ENCODE measurements at places on chromosomes 2 and 18.
A peak's percentile ranks its signal among the peaks of the same experiment; 100 is the strongest.

- no peak for DNase-seq
Observed at GRCh38 chr2:135586148-135586547, 54.9 kb downstream of the R3HDM1 start.

GRCh38 chr2:101566632-101567228 lies 91.8 kb upstream of the RFX8 start:
- DNase-seq: no peak

DNA sequence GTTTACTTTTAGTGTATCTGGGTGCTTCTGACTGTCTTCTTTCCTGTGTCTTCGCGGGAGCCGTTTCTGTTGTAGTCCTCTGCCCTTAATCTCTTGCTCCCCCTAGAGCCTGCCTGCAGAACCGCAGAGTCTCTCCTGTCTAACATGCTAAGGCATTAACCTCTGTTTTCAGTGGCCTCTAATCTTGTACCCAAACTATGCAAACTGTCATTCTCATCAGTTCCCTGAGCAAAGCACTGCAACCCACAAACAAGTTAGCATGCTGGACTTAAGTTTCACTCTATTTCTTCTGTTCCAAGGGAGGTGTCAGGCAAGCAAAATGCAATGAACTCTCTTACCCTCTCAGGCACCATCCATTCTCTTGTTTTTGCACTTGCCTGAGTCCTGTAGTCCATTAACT lies 138.4 kb downstream of the OTX1 start:
- DNase-seq: no peak

GRCh38 chr18:41347057-41347456 lies 608.0 kb upstream of the PIK3C3 start:
- DNase-seq: no peak

DNA sequence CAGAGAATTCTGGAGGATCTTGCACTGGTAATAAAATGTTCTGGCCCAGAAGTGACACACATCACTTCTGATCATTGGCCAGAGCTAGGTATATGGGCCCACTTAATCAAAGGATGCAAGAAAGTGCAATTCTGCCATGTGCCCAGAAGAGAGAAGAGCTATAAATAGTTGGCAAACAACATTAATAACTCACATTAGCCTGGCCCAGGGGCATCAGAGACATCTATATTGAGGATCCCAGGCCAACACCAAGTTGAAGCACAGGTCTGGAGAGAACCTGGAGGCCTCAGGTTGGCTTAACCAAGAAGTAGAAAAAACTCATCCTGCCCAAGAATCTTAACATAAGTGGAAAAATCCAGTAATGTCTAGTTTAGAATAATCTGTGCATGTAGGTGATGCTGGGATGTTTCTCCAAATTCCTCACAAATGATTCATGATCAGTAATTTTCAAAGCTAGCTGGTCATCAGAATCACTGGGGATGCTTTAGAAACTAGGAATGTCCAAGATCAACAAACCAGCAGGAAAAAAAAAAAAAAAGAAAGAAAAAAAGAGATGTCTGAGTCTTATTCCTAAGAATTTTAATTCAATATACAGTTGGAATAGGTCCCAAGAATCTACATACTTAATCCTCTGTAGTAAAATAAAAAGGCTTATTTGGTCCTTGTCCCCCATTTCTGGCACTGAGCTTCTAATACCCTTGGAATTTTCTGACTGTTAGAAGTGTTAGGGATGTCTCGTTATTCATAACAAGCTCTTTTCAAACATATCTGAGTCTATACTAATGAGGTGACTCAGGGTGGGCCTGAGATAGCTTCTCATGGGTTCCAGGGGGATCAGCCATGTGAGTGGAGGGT lies 35.0 kb upstream of the EVA1A start:
- no peak for DNase-seq

- DNase-seq: peak; percentile 94
Observed at GRCh38 chr2:238847841-238848690, at the start of gene TWIST2. Gene TWIST2, plus strand, starts transcription at chr2:238848085. Its CDS starts 131 bp downstream, at chr2:238848216.

DNA sequence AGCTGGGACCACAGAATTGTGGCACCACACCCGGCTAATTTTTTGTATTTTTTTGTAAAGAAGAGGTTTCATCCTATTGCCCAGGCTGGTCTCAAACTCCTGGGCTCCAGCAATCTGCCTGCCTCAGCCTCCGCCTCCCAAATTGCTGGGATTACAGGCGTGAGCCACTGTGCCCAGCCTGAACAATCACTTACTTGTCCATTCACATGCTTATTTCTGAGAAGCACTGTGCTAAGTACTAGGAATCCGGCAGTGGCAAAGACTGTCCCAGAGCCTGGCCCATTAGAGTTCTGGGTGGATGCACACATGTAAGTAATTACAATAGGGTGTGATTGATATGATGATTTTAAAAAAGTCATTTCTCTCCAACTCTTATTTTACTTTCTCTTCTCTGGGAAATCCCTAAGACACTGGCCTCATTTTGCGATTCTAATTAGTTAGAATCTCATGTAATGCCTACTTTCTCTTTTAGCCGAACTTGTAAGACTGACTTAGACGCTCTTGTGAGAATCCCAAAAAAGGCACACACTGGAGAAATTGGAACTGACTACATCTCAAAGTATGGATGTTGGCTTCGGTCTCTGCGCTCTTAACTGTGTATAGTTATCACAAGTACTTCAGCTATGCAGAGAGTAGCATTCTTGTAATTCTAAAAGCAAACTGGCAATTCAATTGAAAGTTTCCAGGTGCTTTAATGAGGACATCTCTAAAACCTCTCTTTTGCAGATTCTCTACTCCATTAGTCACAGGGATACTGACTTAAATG lies 567.7 kb downstream of the DCC start:
- DNase-seq: no peak

DNA sequence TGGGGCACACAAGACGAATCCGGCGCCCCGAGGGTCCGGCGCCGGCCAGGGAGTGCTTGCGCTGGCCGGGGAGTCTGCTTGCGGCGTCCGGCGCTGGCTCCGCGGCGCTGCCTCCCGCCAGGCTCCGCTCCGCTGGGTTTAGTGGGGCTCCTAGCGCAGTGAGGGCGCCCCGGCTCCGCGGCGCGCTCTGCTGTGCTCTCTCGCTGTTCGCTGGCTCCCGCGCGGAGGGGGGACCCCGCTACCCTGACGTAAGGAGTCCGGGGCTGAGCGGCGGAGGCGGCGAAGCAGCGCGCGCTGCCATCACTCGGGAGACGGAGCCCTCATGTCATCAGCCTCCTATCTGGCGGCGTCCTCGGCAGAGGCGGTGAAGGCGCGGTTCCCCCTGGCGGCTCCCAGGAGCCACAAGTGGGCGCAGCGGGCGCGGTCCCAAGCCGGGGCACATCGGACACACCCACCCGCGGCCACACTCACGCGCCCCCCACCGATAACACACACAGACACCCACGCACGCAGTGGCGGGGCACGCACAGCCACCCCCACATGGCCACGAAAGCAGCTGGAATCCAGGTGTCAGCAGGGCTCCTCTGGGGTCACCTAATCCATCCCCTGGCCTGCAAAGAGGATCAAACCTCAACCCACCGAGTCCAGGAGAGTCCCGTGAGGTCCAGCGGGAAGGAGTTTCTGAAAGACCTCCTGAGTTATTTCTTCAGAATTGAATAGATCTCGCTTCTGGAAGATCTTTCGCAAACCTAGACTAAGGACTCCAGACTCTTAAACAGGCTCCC lies at the start of gene C1QL2:
Gene C1QL2, minus strand, starts transcription at position 189 of the 785 bp plus-strand sequence. CDS start 482 bp downstream, outside the sequence.
- DNase-seq: no peak

GRCh38 chr2:196322973-196323810 lies 151.8 kb upstream of the STK17B start:
- no peak for DNase-seq

- DNase-seq: no peak
Observed at GRCh38 chr2:25926984-25927756, 48.9 kb upstream of the ASXL2 start.

DNA sequence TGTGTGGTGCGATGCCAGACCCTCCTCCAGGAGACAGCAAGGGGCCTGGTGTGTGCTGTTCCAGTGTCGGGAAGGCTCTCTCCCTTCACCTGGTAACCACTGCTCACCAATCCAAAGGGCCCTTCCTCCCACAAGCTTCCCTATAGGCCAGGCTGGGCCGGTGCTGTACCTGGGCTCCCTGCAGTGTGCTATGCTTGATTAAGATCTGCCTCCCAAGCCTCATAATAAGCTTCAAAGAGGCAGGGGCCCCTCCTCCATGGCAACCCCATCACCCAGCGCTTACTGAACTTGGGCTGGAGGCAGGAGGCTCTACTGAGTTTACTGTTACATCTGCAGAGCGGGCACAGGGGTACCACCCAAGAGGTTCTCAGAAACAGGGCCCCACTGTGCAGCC lies 4.5 kb upstream of the MAL start:
- no peak for DNase-seq

DNA sequence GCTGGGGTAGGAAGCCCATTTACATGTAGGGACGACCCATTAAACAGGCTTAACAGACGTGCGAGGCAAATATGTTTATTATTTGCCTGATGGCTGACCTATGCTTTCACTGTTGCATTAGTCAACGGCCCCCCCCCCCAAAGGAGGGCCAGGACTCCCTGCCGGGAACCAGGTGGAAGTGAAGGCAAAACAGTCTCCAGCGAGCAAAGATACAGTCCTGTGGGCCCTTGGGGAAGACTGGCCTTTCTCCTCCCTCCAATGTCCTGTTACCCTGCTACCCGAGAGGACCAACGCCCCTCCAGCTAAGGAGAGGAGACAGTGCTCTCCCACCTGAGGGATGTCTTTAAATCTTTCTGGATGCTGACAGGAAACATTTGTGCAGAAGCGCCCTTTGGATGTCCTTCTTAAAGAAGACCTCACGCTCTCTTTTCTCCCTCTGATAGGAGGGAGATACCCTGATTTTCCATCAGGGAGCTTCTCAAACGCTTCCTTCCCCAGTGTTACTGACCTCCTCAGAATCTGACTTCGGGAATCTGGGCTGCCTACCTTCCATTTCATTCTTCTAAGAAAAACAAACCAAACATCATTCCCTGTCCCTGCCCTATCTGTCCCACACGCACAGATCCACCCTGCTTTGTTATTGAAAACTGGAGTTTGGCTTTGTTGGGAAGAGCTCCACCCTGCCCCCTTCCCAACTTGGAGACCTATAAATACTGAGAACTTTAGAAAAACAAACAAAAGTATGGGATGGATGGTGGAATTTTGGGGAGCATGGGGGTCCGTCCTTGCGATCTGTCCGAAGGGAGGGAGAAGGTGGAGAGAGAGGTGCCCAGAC lies 135.9 kb upstream of the SIX3 start:
- no peak for DNase-seq

- DNase-seq: no peak
Observed at GRCh38 chr2:131077182-131077846, 15.9 kb downstream of the FAM168B start.

- DNase-seq: no peak
Observed at GRCh38 chr2:152569186-152569585, 148.1 kb downstream of the PRPF40A start.
